Cardiac ventricle fibroblast (primary cell): ENCODE measurements at places on chromosomes 2 and 18. TPM values are rescaled to one million over a fixed set of nuclear protein-coding genes. Genes with fewer than 3 reads are reported as not detected.

CHRND gene
- total RNA-seq = not detected in 2 replicates

CNOT9 gene
- 28.6 and 32.8 TPM in 2 replicates for total RNA-seq

PDE11A gene
- not detected in 2 replicates for total RNA-seq

MC4R gene
- total RNA-seq = not detected in 2 replicates

SCRN3 gene
- total RNA-seq = 10.1 and 23.0 TPM in 2 replicates

DQX1 gene
- not detected in 2 replicates for total RNA-seq

GBX2 gene
- not detected in 2 replicates for total RNA-seq

DYNAP gene
- total RNA-seq = not detected in 2 replicates

RBM44 gene
- total RNA-seq = 0.06 and 0.29 TPM in 2 replicates

DSG1 gene
- not detected in 2 replicates for total RNA-seq

GATA6 gene
- total RNA-seq = 30.0 and 37.3 TPM in 2 replicates

SERPINB4 gene
- 1.1 TPM in 1 of 2 replicates, not detected in the other for total RNA-seq

NAGK gene
- 46.5 and 72.5 TPM in 2 replicates for total RNA-seq

KCNF1 gene
- total RNA-seq = not detected in 2 replicates

WDR33 gene
- total RNA-seq = 15.0 and 17.5 TPM in 2 replicates

C18orf54 gene
- 1.9 and 2.2 TPM in 2 replicates for total RNA-seq

UPP2 gene
- total RNA-seq = not detected in 2 replicates

PRSS56 gene
- not detected in 2 replicates for total RNA-seq

SCYGR4 gene
- not detected in 2 replicates for total RNA-seq

FAM228A gene
- 0.12 TPM in 1 of 2 replicates, not detected in the other for total RNA-seq

CAPN13 gene
- total RNA-seq = not detected in 2 replicates

LIMS4 gene
- total RNA-seq = 20.4 and 22.1 TPM in 2 replicates

ZNF804A gene
- not detected in 2 replicates for total RNA-seq

GALNT14 gene
- total RNA-seq = 0.31 TPM in 1 of 2 replicates, not detected in the other
